ENCODE measurements at places on chromosomes 7 and 10.
A peak's percentile ranks its signal among the peaks of the same experiment; 100 is the strongest.

DNA sequence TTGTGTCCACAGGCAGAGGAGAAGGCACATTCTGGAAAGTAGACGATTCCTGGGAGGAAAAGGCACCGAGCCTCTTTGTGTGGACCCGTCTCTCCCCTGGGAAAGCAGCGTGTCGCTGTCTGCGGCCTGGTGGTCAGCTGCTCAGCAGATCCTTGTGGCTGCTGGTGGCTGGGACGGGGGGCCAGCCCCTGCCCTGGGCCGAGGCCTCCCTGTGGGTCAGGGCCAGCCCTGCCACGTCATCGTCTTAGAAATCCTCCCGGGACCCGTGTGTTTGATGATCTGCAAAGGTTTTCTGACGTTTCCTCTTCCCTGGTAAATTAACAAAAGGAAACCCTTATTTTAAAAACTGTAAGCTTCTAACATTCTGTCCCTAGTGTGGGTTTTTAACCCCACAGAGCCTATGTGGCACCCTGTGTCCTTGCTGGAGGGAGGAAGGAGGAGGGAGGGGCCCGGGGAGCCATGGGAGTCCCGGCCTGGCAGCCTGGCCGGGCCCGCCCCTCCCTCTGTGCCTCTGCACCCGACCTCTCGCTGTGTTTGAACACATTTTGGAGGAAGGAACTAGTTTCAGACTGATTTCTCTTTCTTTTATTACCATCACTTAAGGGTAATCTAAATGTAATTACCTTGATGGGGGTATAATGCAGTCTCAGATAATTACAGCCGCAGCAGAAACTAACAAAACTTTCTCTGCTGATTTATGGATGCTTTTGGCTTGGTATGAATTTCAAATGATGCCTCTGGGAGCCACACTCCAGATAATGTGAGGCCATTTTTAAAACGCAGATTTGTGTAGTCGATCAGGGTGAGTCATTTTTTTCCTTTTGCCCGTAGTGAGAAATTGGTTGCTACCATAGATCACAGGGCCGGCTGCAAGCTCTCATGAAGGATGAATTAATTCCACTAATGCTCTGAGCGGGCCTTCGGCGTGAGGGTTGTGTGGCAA, 85.5 kb downstream of the NKX6-2 start:
- DNase-seq = no peak

- DNase-seq = no peak
Measured at GRCh38 chr7:33193308-33193864, 64.0 kb downstream of the BBS9 start.

DNA sequence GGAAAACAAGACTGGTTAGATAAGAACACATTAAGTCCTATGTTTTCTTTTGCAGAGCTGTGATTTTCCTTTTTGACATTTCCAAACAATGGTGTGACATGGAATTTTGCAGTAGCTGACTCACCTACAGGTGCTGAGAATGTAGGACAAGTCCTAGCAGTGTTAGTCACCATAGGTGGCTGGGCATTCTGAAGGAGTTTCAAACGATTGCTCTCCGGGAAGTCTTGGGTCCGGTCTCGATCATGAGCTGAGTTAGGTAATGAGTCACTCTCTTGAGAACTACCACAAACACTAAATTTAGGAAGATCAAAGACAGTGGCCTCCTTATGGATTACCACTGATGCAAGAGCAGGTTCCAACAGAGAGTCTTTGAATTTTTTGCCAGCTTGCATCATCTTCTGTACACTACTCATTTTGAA, 3.6 kb downstream of the FIGNL1 start:
- no peak for DNase-seq

DNA sequence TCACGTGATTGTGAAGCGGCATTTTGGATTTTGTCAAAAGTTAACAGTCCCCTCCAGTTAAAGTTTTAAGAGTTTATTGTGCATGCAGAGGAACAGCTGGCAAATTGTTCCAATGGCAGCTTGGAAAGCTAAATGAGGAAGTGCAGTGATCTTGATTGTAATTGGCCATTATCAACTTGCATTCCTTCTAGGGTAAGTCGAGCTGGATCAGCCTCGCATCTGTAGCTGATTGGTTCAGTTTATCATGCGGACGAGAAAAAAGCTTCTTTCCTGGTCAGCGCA, 566 bp downstream of the ZNF789 start:
- DNase-seq = peak; percentile 81

GRCh38 chr7:93622036-93623033, 47.8 kb upstream of the CALCR start:
- no peak for DNase-seq

GRCh38 chr7:15470825-15471668, 90.8 kb downstream of the AGMO start:
- no peak for DNase-seq

GRCh38 chr10:10010397-10010796, 1007.3 kb upstream of the CELF2 start:
- DNase-seq = no peak

GRCh38 chr7:841943-842342, 9.7 kb downstream of the SUN1 start:
- DNase-seq = no peak
